ENCODE measurements at places on chromosomes 5 and 9.

- DNase-seq, result no peak
These were observed 330.0 kb downstream of the PSAT1 start for GRCh38 chr9:78626971-78627370.

DNA sequence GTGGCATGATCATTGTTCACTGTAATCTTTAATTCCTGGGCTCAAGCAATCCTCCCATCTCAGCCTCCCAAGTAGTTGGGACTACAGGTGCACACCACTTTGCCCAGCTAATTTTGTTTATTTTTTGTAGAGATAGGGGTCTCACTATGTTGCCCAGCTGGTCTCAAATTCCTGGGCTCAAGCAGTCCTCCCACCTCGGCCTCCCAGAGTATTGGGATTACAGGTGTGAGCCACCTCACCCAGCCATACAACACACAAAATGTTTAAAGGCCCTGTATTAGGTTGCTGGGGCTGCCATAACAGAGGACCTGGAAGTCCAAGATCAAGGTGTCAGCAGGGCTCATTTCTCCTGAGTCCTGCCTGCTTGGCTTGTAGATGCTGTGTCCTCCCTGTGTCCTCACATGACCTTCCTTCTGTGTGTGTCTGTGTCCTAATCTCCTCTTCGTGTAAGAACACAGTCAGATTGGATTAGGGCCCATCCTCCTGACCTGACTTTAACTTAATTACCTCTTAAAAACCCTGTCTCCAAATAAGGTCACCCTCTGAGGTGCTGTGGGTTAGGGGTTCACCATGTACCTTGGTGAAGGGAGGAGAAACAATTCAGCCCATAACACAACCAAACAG lies 5.4 kb downstream of the UBE2QL1 start:
- DNase-seq, result no peak

DNA sequence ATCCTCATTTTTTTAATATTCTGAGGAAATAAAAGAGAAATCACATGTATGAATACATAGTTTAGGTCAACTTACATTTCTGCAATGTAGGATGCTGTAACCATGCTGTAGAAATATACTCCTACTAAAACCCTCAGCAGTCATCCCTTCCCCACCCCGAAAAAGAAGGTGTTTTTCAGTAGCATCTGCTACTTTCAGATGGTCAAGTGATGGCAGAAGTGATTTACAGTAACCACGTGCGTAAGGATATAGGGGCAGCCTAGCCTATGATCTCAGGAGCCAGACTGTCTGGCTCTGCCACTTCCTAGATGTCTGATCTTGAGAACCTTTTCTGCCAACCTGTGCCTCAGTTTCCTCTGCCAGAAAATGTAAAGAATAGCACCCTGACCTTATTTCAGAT lies 26.0 kb upstream of the SYK start:
- no peak for DNase-seq

- DNase-seq, result no peak
These were observed 43.4 kb upstream of the BICD2 start for GRCh38 chr9:92807757-92808725.

DNA sequence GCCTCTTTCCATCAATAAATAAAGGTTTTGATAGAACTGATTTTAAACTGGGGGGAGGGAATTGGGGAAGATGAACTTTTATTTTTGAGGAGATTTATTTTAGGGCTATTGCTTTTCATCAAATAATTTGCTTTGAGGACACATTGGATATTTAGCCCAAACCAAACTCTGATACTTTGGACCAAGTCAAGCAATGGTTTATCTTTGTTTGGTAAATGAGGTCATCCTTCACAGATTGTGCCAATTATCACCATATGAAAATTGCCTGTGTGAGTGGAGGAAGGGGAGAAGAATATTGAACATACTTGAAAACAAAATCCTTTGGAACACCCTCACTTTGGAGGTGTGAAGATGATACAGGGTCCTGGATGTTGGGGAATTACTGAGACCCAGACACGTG lies 176.9 kb upstream of the CD180 start:
- DNase-seq, result no peak

- DNase-seq, result no peak
These were observed 131.1 kb downstream of the WDR41 start for GRCh38 chr5:77360973-77361372.

- no peak for DNase-seq
These were observed 43.3 kb downstream of the TEK start for GRCh38 chr9:27152405-27152718.

GRCh38 chr9:33714989-33715388 lies 80.4 kb upstream of the PRSS3 start:
- DNase-seq, result no peak

DNA sequence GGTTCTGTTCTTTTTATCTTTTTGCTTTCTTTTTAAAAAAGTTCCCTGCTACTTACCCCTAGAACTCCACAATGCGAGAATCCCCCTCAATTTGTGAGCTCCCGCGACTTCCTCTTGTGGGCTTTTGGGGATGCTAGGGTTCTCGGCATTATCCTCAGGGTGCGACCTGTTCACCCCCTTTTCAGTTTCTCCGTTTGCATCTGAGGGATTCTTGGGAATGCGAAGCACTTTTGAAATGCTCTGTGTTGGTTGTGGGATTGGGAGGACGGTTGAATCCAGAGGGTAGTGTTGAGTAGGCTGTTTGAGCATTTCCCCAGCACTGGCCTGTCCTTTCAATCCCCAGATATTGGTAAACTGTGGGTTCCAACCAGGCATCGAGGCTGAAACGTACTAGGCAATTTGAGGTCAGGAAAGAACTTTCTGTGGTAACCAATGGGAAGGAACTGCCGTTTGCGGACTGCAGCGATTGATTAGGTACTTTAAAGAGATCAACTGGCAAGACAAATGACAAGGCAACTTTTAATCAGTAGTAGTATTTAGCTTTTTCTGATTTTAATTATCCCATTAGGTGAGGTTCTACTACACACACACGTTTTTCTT lies 415 bp downstream of the XRCC4 start:
- DNase-seq, result no peak

- DNase-seq, result no peak
These were observed 156.2 kb upstream of the S1PR3 start for GRCh38 chr9:88835038-88835466.

DNA sequence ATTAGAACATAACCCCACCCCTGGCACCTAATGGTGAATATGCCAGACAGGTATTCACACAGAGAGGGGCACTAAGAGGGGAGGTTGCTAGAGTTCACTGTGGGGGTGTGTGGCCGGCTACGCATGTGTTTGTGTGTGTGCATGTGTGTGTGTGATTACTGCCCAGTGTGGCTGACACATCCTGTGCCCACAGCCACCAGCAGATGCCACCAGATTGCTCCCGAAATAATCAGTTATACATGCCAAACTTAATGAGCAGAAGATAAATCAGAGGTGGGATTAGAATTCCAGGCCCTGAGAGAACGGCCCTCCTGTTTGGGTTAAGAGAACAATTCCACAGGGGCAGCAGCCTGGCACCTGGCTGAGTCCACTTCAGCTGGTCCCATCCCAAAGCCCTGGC lies 91.8 kb upstream of the TBCA start:
- DNase-seq, result no peak

- no peak for DNase-seq
These were observed 7.0 kb downstream of the PAX5 start for GRCh38 chr9:37026931-37027581.

DNA sequence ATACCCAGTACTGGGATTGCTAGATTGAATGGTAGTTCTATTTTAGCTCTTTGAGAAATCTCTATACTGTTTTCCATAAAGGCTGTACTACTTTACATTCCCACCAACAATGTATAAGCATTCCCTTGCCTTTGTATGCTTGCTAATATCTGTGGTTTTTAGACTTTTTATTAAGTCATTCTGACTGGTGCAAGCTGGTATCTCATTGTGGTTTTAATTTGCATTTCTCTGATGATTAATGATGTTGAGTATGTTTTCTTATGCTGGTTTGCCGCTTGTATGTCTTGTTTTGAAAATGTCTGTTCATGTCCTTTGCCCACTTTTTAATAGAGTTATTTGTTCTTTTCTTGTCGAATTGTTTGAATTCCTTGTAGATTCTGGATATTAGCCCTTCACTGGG lies 512.7 kb upstream of the PAPPA start:
- no peak for DNase-seq

DNA sequence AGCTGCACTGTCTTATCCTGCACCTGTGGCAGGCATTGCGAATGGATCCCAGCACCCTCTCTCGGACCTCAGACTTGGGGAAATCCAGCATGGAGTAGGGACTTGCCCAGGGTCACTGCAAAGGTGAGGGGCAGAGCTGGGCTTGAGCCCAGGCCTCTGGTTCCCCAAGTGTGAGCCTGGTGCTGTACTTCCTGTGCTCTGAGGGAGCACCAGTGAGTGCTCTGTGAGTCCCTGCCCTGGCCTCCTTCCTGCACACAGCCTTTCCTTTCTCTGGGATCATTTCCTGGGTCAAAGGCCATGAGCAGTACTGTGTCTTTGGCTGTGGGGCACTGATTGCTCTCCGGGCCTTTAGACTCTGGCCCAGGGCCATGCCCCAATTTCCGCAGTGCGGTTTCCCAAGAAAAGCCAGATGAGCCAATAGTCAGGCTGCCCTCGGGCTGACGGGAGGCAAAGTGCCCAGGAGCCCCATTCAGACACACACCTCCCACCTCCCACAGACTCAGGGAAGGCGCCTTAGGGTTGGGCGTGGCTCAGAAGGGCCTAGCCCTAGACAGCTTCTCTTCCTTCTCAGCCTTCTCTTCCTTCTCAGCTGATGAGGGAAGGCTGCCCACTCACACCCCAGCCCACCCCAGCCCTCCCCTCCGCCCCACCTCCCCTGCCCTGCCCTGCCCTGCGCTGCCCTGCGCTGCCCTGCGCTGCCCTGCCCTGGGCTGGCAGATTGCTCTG lies 23.3 kb upstream of the TRIM14 start:
- DNase-seq, result peak; percentile 94

- peak; percentile 55 for DNase-seq
These were observed 84.6 kb downstream of the DAB2IP start for GRCh38 chr9:121735793-121736770.

DNA sequence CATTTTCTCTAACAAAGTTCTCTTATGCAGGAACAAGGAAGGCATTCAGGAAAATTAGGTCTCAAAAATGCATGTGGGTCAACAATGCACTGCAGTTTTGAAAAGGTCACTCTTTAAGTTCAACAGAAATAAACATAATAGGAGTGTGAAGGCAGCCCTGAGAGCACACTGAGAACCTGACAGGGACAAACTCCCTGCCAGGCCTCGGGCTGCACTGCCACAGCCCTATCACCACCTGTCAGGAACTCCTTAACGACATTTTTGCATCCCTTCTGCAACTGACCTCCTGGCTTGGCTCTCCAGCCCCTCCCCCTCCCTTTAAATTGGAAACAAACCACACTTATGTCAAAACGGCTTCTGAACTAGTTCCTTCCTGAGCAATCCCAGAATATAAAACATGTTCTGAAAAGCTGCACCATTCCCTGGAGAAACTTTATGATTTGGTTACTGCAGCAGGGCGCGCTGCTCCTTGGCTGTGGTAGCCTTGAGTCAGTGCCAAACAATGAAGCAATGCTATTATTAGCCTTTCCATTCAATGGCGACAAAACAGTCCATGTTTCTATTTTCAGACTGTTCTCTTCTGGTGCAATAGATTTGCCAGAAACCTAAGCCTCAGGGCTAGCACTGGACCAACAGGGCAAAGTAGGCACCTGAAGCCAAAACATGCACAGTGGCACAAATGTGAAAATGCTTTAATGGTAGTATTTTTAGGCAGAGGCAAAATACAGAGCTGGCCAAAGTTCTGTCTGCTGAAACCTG lies 160.1 kb upstream of the ZNF608 start:
- peak; percentile 29 for DNase-seq

- DNase-seq, result no peak
These were observed 220.7 kb downstream of the SPOCK1 start for GRCh38 chr5:137278476-137278875.

GRCh38 chr5:147635882-147636728 lies 126.2 kb upstream of the DPYSL3 start:
- no peak for DNase-seq

- DNase-seq, result no peak
These were observed 168.6 kb downstream of the CARTPT start for GRCh38 chr5:71887680-71888079.

GRCh38 chr9:134286471-134287245 lies 39.6 kb upstream of the RXRA start:
- peak; percentile 78 for DNase-seq

DNA sequence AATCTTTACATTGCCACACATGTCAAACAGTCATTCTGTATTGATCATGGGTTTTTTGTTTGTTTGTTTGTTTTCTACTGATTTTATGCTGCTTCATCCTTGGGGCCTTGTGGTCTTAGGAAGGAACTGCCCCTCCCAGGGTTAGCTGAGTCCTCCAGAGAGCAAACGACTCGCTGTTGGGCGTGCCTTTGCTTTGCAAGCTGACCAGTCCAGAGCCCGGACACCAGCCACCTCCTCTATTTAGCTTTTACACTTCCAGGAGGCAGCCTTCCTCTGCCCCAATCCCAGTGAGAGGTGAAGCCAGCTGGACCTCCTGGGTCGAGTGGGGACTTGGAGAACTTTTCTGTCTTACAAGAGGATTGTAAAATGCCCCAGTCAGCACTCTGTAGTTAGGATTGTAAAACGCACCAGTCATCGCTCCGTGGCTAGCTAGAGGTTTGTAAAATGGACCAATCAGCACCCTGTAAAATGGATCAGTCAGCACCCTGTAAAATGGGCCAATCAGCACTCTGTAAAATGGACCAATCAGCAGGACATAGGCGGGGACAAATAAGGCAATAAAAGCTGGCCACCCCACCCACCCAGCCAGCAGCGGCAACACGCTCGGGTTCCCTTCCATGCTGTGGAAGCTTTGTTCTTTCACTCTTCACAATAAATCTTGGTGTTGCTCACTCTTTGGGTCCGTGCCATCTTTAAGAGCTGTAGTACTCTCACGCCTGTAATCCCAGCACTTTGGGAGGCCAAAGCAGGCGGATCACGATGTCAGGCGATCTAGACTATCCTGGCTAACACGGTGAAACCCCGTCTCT lies 154.4 kb downstream of the ERCC6L2 start:
- DNase-seq, result no peak

GRCh38 chr9:37617832-37618231 lies 25.4 kb upstream of the TOMM5 start:
- DNase-seq, result no peak

- DNase-seq, result no peak
These were observed 467.8 kb downstream of the TMEM232 start for GRCh38 chr5:110258460-110259216.

DNA sequence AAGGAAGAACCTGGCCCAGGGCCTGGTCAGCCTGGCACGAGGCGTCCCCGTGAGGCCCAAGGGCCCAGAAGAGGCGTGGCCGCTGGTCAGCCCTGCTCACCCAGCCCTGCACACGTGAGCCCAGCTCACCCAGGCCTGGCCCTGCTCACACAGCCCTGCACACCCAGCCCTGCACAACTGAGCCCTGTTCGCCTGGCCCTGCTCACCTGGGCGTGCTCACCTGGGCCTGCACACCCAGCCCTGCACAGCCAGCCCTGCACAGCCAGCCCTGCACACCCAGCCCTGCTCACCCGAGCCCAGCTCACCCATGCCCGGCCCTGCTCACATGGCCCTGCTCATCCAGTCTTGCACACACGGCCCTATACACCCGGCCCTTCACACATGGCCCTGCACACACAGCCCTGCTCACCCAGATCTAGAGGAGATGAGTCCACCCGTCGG lies 2.1 kb downstream of the ZDHHC11 start:
- peak; percentile 12 for DNase-seq
